Hepatic stellate cell (primary cell): ENCODE measurements at places on chromosomes 3 and 15.

- DNase-seq = no peak
These were observed 234.0 kb downstream of the RBMS3 start for GRCh38 chr3:29514912-29515311.

DNA sequence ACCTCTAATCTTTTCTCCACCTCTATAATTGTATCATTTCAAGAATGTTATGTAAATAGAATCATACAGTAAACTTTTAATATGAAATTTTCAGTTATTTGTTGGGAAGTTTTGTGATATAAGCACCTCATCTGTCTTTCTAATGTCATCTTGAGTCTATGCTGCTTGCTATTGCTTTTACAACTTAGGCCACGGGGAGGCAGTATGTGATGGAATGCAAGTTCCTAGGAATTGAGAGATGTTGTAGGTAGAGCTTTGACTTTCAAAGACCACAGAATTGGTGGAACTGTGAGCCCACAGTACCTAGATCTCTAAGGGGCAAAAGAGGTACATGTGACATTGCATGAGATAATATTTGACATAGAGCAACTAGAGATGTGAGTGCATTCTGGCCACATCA is 328.3 kb downstream of the MFSD1 start:
- no peak for DNase-seq

DNA sequence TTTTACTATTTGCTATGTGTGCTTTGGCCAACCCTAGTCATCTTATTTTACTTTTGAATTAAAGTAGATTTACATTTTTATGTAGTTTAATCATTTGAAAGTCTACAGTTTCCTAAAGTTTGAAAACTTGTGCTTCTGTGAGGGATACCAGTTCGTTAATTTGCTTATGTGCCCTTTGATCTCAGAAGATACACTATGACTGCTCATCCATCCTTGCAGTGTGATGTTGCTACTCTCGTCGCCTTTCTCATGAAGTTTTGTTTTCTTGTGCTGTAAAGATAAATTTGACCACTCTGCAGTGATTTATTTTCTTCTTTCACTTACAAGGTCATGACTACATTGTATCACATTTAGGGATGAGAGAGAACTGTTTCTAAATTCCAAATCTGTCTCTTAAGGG is 16.3 kb downstream of the SNRPN start:
- no peak for DNase-seq

GRCh38 chr3:145857956-145858355 is 303.0 kb downstream of the PLOD2 start:
- DNase-seq = no peak

DNA sequence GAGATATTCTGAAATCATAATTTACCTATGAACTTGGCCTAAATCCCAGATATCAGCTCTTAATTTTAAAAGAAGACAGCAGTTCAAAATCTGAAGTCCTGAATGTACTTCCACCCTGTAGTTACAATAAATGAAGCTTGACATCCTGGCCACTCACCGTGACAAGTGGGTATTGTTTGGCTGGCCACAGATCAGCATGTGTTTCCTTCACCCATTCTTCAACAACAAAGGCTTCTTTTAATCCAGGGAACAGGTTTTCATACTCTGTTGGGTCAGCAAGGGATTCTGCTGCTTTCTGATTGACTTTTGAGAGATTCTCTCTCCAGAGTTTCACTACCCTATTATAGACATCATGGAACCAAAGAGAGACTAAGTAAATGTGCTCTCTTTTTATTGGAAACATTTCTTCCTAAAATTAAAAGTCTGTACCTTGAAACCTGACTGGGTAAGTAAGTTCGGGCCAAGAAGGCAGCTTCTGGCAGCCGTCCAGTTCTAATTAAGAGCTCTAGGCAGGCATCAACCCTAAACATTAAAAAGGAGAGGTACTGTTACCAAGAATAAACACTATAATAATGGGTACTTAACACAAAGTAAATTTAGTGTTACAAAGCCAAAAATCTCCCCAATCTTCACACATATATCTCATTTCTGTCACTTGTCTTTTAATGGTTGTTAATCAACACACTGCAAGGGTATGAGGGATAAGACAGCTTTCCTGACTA is 15.2 kb downstream of the MRPS22 start:
- DNase-seq = no peak

GRCh38 chr3:41031401-41031800 is 167.9 kb upstream of the CTNNB1 start:
- DNase-seq = no peak

- no peak for DNase-seq
These were observed 81.1 kb downstream of the LRRK1 start for GRCh38 chr15:101000271-101000681.
